ENCODE measurements at places on chromosomes 13 and 19. TPM values are rescaled to one million over a fixed set of nuclear protein-coding genes. Genes with fewer than 3 reads are reported as not detected.

The ZNF568 gene
- 5.0 TPM for total RNA-seq

The SIGLEC6 gene
- total RNA-seq: not detected

The DHDH gene
- not detected for total RNA-seq

The PABPC3 gene
- total RNA-seq: 0.56 TPM

The SEMA6B gene
- total RNA-seq: 7.7 TPM

The MTMR6 gene
- 25.6 TPM for total RNA-seq

The PRX gene
- 2.9 TPM for total RNA-seq

The F10 gene
- 12.8 TPM for total RNA-seq

The DACT3 gene
- total RNA-seq: 7.1 TPM

The SIAH3 gene
- total RNA-seq: 0.08 TPM

The KLK11 gene
- not detected for total RNA-seq

The DDX39A gene
- 51.3 TPM for total RNA-seq

The IL11 gene
- total RNA-seq: 12.8 TPM

The RPS15 gene
- total RNA-seq: 4,639 TPM

The IZUMO4 gene
- total RNA-seq: 2.9 TPM

The NLRP4 gene
- not detected for total RNA-seq

The OR7C1 gene
- not detected for total RNA-seq

The CNFN gene
- total RNA-seq: not detected

The PLVAP gene
- total RNA-seq: not detected

The DENND1C gene
- not detected for total RNA-seq

The RHPN2 gene
- 4.4 TPM for total RNA-seq

The MBD3L2 gene
- total RNA-seq: not detected

The PPFIA3 gene
- total RNA-seq: 2.1 TPM

The PLPPR2 gene
- 23.4 TPM for total RNA-seq

The SPINT2 gene
- 7.2 TPM for total RNA-seq

The SERTM1 gene
- total RNA-seq: not detected

The KCNJ14 gene
- total RNA-seq: 0.88 TPM

The FXYD7 gene
- not detected for total RNA-seq

The CAMSAP3 gene
- 0.65 TPM for total RNA-seq

The ZNF582 gene
- 1.2 TPM for total RNA-seq

The PLA2G4C gene
- total RNA-seq: 2.3 TPM

The GPR12 gene
- total RNA-seq: not detected

The PGLYRP2 gene
- not detected for total RNA-seq

The LILRB1 gene
- not detected for total RNA-seq

The KCNN4 gene
- not detected for total RNA-seq

The HIF3A gene
- total RNA-seq: 17.7 TPM

The KMT5C gene
- 5.8 TPM for total RNA-seq

The SYDE1 gene
- 68.0 TPM for total RNA-seq

Measured in epithelial cell of alveolus of lung (primary cell).